ENCODE measurements at places on chromosomes 1 and 21.

DNA sequence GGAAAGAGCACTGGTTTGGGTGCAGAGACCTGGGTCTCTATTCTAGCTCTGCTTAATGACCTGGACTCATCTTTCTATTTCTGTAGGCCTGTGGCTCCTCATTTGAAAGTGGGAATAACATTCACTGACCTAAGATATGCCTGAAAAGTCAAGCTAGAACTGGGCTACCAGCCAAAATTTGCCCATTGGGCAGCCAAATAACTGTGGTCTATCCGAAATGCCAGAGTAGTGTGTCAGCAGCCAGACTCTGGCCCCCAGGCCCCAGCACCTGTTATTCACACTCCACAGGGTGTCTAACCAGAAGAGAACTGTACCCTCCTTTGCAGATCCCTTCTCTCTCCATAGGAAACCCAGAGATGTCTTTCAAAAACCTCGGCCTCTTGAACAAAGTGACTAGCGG is 12.6 kb downstream of the DAB1 start:
- no peak for DNase-seq

GRCh38 chr1:29651684-29652665 is 415.7 kb downstream of the PTPRU start:
- DNase-seq, result no peak

GRCh38 chr1:77639557-77640069 is 42.8 kb downstream of the ZZZ3 start:
- DNase-seq, result no peak

- DNase-seq, result no peak
Observed at GRCh38 chr1:109316506-109316905, 9.7 kb upstream of the MYBPHL start.

DNA sequence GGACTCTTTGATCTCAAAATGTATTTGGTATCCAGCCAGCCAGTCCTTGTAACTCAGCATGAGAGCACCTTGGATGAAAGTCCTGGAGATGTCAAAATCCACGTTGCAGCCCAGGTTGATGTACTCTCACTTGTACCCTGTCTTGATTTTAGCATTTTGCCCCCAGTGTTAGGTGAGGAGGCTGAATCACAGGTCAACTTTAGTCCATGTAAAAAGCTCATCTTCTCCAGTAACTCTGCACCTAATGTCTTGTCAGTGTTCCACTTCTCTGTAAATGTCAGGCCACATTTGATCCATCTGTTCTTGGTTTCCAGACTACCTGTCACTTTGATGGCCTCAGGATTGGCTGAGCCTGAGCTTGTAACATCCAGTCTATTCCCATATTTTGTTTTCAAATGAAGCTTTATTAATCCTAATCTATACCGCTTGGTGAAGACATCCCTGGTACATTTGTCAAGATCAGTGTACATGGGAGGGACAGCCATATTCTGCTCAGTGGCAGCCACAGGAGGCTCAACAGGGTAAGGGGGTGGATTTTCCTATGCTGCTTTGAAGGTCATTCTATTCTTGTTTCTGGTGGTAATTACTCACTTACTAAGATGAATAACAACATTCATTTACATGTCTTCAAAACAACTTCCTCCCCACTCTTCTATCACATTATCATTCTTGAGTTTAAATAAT is 24.1 kb upstream of the FCRL3 start:
- DNase-seq, result no peak

- no peak for DNase-seq
Observed at GRCh38 chr21:25094695-25095094, 512.6 kb downstream of the MRPL39 start.

- DNase-seq, result no peak
Observed at GRCh38 chr1:221644663-221645258, 97.1 kb downstream of the DUSP10 start.

- DNase-seq, result no peak
Observed at GRCh38 chr1:157490467-157491165, 61.7 kb downstream of the FCRL5 start.

- DNase-seq, result no peak
Observed at GRCh38 chr21:43834146-43834905, 30.7 kb upstream of the AGPAT3 start.

- no peak for DNase-seq
Observed at GRCh38 chr1:207352554-207352953, 31.1 kb downstream of the CD55 start.

DNA sequence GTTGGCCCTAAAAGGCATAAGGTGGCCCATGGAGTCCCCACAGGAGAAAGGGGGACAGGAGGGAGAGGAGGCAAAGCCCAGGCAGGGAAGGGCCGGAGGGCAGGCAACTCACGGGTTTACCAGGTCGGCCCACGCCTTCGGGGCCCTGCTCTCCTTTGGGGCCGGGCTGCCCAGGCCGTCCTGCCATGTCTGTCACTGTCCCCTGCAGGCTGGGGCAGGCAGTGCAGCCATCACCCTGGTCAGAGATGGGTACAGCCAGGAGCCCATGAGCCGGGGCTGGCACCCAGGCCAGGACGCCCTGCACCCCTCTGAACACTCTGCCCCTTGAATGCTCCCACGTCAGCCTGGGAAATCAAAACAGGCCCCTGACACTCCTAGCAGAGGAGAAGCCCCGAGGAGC is 19.8 kb downstream of the COL16A1 start:
- DNase-seq, result no peak

DNA sequence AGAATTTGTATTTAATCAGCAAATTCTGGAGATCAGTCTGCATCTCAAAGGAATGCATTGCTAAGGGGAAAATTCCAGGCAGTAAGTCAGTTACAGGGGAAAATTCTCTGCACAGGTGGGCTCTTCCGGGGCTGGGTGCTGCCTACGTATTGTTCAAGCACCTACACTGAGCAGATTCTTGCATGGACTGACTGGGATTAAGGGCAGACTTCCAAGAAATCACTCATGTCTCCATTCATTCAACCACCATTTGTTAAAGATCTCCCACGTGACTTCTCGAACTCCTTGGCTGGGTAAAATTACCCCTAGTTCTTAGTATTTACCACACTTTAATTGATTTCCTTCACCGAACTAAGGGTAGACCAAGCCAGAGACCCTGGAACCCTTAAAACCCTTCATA is 28.2 kb upstream of the KCNE1 start:
- no peak for DNase-seq

DNA sequence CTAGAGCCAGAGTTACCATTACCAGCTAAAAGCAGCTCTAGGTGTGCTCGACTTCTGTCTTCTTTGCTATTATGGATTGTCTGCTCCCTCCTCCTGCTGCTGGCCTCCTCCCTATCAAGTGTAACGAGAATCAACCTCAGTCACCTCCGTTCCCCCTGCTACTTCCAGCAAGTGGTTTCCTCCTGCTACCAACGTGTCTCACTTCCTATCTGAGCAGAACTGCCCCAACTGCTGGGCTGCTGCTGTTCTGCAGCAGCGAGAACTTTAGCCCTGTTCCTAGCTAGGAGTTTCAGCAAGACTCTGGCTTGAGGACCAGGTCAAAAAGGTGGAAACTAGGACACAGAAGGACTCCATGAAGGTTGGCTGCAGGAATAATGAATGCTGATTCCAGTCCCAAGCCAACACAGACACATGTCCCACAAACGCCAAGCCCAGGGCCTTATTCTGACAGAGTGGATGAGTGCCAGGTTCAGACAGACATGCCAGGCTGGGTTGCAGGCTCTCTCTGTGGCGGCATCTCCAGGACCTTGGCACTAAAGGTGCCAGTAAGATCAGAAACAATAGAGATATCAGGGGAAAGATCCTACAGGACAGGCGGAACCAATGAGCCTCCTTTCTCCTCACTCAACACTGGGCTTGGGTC is 46.9 kb downstream of the CD34 start:
- no peak for DNase-seq
